ENCODE measurements at places on chromosomes 13 and 19.
A peak's percentile ranks its signal among the peaks of the same experiment; 100 is the strongest.

GRCh38 chr19:15464394-15465385 lies at the start of gene RASAL3:
TSS of gene RASAL3 (minus strand) at chr19:15464544. CDS start at chr19:15464358, 186 bp downstream.
- no peak for DNase-seq

DNA sequence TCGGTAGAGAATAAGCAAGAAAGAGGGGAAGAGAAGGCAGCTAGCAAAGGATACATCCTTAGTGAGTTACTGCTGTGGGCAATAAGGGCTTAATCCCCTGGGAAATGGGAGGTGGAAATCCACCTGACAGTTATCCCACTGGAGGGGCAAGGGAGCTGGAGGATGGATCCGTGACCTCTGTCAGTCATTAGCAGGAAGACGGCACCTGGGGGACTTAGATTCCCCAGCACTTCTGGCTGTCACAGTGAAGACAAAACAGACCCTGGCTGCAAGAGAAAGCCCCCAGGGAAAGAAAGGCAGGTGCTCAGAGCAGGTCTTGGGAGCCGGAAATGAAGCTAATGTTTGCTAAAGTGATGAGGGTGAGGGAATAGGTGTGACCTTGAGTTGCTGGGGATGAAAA lies 70.4 kb upstream of the MRI1 start:
- DNase-seq, result no peak

DNA sequence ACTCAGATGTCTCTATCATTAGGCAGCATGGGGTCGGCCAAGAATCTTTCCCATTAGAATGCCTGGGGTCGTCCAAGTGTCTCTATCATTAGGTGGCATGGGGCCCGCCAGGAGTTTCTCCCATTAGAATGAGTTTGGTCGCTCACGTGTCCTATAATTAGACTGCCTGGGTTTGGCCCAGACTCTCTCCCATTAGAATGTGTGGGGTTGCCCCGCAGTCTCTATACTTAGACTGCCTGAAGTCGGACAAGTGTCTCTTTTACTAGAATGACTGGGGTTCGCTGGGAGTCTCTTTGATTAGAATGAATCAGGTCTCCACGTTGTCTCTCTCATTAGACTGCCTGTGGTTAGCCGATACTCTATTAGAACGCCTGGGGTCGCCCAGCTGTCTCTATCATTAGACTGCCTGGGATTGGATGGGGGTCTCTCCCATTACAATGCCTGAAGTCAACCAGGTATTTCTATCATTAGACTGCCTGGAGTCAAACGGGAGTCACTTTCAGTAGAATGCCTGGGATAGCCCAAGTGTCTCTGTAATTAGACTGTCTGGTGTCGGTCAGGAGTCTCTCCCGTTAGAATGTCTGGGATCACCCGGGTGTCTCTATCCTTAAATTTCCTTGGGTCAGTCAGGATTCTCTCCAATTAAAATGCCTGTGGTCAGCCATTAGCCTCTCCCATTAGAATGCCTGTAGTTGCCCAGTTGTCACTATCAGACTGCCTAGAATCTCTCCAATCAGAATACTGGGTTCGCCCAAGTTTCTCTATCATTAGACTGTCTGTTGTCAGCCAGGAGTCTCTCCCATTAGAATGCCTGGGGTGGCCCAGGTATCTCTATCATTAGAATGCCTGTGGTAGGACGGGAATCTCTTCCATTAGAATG lies 1454.1 kb downstream of the UQCRFS1 start:
- no peak for DNase-seq

DNA sequence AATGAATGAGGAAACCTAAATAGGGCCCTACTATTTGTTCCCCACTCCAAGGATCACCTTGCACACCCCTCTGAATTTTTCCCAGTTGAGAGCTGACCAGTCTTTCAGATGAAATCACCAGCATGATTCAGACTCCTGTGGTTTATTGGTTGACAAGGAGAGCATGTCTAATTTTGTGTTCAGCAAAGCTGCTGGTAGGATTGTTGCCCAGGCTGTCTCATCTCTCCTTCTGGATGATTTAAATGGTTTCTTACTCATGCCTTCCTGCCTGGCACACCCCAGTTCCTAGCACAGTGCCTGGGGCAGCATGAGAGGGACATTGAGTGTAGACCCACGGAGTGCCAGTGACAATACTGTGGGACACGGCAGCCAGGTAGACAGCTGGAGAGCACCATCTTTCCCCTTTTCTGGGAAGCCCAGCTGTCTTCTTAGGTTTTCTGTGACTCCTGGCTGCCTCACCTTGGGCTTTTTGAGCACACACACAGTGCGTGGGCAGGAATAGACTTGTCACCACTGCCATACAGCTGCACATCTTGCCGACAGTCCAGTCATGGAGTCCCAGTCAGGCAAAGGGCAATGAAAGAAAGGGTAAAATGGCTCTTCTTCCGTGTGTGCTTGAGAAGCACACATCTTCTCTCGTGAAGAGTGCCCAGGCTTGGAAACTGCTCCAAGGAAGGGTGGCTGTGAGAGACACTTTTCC lies 12.3 kb downstream of the FGF9 start:
- DNase-seq, result no peak

- no peak for DNase-seq
These were observed 3.8 kb downstream of the PDE4A start for GRCh38 chr19:10424011-10424637.

DNA sequence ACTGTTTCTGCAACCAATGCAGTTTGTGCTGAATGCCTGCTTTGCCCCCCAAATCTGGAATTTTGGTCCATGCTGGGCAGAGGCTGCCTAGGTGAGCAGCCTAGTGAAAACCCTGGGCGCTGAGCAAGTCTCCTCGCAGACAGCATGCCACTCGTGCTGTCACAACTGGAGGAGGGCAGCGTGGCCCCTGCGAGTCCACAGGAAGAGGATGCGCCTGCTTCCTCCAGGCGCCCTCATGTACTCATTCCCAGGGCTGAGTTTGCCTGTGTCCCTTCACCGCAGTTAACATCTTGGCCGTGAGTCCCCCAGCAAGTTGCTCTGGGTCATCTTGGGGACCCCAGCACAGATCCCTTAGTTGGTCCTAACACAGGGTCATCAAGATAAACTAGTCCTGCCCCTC lies 26.2 kb upstream of the TMEM160 start:
- no peak for DNase-seq

- DNase-seq, result peak; percentile 24
These were observed 3.3 kb upstream of the TM6SF2 start for GRCh38 chr19:19276386-19276785.

DNA sequence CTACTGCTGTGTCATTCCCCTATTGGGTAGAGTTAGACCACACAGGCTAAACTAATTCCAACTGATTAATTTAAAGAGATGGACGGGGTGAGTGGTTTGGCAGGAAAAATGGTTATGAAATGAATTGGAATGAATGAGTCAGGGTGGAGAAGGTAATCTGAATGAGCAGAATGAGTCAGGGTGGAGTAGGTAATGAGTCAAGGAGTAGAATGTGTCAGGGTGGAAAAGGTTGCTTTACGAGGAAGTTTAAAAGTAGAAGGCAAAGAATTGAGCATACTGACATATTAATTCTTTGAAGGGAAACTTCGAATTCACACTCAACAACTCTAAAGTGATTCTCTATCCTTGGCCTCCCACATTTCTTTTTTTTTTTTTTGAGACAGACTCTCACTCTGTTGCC lies 12.7 kb upstream of the ZNF121 start:
- DNase-seq, result peak; percentile 26

DNA sequence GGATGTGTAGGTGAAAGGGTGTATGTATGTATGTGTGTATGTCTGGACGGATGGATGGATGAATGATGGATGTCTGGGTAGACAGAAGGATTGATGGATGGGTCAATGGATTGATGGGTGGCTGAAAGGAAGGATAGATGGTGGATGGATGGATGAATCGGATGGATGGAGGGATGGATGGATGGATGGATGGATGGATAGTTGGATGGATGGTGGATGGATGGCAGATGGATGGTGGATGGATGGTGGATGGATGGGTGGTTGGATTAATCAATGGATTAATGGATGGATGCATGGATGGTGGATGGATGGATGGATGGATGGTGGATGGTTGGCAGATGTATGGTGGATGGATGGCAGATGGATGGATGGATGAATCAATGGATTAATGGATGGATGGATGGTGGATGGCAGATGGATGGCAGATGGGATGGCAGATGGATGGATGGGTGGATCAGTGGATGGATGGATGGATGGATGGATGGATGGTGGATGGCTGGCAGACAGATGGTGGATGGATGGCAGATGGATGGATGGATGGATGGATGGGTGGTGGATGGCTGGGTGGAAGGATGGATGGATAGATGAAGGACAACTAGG lies 16.5 kb upstream of the PPP5C start:
- no peak for DNase-seq
